ENCODE measurements at places on chromosomes 13 and 19.

GRCh38 chr13:28831117-28831516, 11.0 kb downstream of the MTUS2 start:
- no peak for DNase-seq

DNA sequence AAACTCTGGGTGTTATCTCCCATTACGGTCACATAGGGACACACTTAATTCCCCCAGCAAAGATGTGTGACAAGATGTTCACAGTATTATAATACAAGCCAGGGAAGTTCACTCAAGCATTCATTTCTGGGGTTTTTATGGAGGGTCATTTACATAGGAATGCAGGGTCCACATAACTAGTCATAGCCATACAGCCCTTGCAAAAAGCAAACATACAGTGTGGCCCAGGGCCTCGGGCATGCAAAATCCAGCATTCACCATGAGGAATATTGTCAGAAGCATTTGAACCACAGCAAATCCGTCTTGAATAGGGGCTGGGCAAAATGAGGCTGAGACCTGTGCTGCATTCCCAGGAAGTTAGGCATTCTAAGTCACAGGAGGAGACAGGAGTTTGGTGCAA, 13.0 kb upstream of the ZNF460 start:
- no peak for DNase-seq

DNA sequence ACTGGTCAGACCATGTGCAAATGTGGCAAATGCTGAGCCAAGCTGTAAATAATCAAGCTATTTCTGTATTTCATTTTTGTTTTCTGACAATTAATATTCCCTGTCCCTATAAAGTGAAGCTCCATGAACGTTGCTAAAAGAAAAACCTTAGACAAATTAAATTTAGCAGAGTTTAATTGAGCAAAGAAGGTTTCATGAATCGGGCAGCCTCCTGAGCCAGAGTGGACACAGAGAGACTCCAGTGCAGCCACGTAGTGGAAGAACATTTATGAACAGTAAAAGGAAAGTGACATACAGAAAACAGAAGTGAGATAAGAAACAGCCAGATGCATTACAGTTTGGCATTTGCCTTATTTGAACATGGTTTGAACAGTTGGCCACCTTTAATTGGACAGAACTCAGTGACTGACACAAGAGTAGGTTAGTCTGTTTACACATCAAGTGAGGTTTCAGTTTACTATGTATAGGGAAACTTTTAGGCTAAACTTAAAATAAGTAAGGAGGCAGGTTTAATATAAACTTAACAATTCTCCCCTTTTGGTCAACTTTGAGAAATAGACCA, 69.7 kb downstream of the UFM1 start:
- DNase-seq, result no peak

- no peak for DNase-seq
Observed at GRCh38 chr19:54430306-54431254, 15.3 kb downstream of the TTYH1 start.

- DNase-seq, result no peak
Observed at GRCh38 chr19:38917921-38918491, 6.0 kb upstream of the CCER2 start.

DNA sequence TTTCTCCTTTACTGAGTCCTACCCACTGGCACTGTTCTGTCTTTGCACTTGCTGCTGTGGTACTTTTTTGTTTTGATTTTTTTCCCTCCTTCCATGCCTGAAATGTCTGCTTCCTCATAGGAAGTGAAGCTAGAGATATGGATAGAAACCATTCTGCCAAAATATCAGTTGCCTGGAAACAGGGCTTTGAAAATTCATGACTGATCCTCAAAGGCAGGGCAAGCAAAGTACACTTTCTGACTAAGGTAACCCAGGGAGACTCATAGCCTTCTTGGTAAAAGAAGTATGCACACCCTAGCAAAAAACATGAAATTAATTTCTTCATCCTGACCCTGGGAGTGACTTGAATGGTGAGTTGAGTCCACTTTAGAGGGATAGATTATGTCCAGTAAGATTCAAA, 329.8 kb downstream of the MYO16 start:
- DNase-seq, result no peak
